ENCODE measurements at places on chromosomes 6 and 20.

DNA sequence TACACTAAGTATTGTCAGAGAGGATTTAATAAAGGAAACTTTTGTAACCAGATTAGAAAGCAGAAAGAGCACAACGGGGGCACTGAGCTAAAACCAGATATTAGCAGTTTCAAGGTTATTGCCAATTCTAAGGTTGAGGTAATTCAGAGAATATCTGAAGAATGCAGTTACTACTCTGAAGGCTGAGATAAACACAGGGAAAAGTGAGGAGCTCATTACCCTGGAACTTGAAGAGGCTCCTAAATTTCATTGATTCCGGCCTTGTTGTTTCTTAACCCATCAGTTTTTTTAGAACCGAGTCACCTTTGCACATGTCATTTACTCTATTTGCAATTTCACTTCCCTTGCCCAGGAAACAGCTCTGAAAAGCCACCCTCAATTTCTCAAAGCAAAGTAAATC is 72.4 kb upstream of the BTBD3 start:
- no peak for DNase-seq

GRCh38 chr6:13531956-13532355 is 42.4 kb upstream of the SIRT5 start:
- no peak for DNase-seq

DNA sequence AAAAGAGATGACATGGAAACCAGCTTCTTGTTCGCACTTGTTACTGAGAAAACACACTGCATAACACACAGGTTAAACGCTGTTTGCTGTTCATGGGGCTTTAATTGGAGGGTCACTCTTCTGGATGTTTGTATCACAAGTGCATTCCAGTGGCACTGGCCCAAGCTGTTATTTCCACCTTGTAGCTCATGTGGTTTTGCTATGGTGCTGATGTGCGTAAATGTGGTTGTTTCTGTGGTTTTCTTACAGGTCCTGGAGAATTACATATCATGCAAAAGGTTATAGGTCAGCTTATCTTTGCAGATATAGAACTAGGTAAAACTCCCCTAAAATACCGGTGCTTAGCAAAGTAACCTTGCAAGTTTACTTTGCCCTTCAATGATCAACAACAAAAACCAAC is 89.3 kb upstream of the AHI1 start:
- no peak for DNase-seq

DNA sequence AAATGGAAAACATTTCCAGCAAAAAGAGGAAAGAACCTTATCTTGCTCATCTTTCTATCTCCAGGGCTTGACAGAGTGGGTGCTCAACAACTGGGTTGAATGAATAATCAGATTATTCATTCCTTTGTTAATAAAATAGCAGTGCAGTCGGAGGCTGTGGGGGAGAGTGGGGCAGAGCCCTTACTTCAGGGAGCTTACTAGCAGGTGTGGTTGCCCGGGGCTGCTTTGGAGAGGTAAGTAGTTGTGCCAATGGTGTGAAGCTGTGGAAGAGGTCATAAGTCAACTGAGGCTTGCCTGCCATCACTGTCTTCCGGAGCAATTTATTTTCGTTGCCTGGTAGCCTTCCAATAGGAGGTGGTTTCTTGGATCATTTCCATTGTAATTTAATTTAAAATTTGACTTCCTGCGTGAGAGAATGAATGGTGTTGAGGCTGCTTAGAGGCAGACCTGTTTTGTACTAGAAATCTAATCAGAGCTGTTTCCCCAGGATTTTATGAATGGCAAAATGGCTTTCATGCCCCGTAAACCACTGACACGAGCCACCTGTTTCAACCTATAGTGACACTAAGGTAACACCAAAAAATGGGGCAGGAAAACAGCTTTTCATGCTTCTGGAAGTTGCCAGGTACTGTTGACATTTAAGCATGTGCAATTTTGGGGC is 51.4 kb downstream of the ZDHHC14 start:
- DNase-seq: no peak

DNA sequence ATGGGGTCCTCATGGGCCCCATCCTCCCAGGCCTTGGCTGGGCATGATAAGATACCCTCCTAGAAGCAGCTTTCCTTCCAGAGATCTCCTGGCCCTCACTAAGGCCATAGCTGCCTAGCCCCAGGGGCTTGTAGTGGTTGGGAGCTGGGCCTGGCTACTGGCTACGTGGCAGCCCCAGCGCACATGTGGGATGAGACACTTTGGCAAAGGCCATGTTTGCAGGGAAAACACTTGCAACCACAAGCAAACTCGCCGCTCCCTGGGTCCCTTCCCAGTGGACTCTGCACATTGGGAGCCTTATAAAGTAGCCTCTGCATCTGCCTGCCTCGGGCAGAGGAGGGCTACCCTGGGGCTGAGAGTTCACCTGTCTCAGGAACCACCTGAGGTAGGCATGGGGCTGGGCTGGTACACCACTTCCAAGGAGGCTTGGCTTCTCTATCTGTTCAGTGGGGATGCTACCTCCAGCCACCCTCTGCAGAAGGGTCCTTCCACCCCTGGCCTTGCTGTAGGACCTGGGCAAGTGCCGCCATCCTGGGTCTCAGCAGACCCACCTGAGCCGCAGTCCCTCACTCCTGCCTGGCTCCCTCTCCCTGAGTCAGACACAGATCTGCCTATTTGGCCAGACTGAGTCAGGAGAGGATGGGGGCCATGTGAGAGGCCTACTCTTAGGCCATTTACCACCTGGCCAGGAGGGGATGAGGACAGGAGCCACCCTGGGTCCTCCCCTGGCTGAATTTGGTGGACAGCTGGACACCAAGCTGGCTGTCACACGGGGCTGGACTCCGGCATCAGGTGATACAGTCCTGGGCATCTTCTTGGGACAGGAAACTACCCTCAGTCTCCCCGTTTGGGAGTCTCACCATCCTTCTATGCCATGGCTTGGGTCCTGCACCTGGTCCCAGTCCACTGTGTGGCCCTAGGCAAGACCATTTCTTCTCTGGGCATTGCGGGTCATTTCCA is at the start of gene BPIFB2:
Gene BPIFB2 (plus strand): TSS at position 329 of the 960 bp plus-strand sequence. CDS start 871 bp downstream, outside the sequence.
- no peak for DNase-seq

DNA sequence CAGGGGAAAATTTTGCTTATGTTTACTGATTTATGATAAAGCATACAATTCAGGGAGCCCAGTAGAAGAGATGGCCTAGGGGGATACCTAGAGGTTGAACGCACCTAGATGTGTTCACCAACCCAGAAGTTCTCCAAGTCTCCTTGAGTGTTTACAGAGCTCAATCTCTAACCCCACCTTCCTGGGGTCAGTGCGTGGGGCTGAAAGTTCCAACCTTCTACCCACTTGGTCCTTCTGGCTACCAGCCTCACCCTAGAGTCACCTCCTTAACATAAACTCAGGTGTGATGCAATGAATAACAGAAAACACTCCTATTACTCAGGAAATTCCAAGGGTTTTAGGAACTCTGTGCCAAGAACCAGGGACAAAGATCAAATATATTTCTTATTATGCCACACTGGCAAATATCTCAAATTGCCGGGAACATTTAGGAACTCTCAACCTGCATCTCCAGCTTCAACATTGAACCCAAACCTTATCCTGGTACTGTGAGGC is 26.4 kb downstream of the AFG1L start:
- DNase-seq: no peak

DNA sequence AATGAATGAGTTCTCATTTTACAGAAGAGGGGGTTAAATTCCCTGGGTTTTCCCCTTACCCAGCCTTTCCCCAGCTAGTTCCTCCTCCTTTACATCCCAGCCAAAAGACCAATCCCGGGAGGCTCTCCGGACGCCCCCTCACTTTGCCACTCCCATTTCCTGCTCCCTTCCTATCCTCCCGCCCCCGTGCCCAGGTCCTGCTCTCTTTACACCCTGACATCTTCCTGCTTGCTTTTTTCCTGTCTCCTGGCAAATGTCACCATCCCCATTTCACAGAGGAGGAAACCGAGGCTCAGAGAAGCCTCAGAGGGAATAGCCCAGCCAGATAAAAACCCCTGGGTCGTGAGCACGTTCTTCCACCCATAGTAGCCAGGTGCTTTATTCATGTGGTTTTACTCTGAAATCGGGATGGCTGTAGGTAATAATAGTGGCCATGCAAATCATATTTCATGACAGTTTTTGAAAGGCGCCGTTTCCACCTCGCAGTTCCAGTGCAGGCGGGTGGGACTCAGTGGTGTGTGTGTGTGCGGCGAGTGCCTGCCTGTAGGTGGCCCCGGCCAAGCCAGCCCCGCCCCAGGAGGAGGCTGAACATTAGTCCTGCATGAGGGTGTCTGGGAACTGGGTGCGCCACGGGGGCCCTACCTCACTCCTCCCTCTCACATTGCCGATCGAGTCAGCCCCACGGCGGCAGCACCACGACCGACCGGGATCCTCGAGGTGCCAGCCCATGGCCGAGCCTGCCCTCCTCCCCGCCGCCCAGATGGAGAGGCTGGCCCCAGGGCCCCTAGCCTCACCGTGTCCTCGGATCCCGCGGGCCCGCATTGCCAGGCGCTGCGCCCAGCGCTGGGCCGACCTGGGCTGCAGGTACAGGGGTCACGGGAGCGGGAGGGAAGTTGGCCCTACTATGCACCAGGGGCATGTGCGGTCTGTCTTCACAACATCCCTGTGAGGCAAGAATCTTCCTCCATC is at the start of gene ARHGAP40:
Gene ARHGAP40 (plus strand): TSS at position 594 of the 969 bp plus-strand sequence.
- peak; percentile 30 for DNase-seq

DNA sequence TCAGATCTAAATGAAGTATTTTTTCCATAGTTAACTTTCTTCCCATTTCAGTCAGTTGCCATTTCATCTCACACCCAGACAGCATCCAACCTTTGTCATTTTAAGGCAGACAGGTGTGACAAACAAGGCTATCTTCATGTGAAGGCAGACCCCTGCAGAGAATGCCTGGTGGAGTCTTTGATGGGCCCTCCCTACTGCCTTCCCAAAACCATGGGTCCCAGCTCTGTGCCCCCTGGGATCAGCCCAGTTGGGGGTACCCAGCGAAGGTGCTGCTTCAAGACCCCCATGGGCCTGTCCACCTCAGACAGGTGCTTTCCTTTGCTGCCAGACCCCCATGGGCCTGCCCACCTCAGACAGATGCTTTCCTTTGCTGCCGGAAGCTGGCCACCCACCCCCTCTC is 28.3 kb upstream of the ID1 start:
- DNase-seq: no peak

GRCh38 chr6:13872681-13873080 is 52.1 kb upstream of the RNF182 start:
- DNase-seq: no peak

- peak; percentile 83 for DNase-seq
These were observed 103.8 kb upstream of the FLRT3 start for GRCh38 chr20:14441201-14441600.

GRCh38 chr6:11198663-11199603 is 33.5 kb downstream of the NEDD9 start:
- no peak for DNase-seq

DNA sequence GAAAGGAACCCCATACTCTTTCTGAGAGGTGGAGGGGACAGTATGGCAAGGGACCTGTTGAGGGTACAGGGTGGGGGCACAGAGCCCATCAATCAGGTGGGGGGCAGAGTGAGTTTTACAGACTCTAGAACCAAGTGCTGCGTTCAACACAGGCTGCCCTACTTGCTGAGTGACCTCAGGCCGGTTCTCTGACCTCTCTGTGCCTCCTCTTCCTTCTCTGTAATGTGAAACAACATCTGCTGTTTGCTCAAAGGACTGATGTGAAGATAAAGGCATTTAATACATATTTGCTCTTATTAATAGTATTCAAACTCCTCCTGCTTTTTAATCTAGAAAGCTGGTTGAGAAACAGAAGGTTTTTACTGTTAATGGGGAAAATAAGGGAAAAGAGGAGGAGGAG is 25.9 kb upstream of the APMAP start:
- DNase-seq: no peak

DNA sequence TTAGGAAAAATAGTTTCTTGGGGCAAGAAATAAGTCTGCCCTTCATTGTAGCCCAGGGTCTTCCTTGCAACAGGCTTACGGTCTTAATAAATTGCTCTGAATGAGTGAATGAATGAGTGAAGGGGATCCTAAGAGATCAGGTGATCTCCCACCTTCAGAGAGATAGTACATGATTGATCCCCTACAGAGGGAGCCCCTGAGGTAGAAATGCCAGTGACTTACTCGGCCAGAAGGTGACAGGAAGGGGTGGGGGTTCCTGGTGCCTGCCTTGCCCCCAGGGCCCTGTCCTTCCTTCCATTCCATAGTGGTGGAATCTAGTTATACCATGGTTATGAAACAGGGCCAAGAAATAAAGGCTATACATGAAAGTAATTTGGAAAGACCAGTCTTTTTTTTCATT is 215.3 kb upstream of the SSTR4 start:
- no peak for DNase-seq

GRCh38 chr6:136410201-136411024 is 120.8 kb upstream of the BCLAF1 start:
- DNase-seq: peak; percentile 16

All from foreskin fibroblast (primary cell).